MCF 10A (cell line): ENCODE measurements at places on chromosomes 7 and 10. TPM values are rescaled to one million over a fixed set of nuclear protein-coding genes. Genes with fewer than 3 reads are reported as not detected.

DNA sequence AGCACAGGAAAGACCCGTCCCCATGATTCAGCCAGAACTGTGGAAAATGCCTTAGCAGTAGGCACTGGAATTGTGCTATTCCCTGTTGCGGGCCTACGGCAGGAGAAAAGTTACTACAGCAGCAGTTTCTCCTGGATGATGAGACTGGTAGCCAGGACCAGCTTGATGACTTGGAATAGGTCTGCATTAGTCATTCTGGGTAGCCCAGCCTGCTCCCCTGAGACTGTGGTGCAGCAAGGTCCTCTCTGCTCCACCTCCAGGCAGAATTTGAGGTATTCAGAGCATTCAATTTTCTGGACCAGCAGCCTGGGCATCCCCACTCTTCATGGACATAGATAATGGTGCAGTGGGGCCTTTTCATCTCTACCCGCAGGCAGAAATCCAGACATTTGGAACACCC, 490.0 kb downstream of the SH2D4B start:
- H3K27ac ChIP-seq: no peak overlapping the region
- H3K4me1 ChIP-seq: peaks cover 4% of the 10 kb centered on the region
- H3K4me3 ChIP-seq: no peak overlapping the region
- no peaks in the 10 kb centered on the region for H3K36me3 ChIP-seq
- H3K27me3 ChIP-seq: peaks cover 23% of the 10 kb centered on the region

The PHYH gene
- total RNA-seq: 9.8 and 13.7 TPM in 2 replicates

The SNX10 gene
- total RNA-seq: 7.1 and 8.0 TPM in 2 replicates

- DNase-seq: peak; percentile 98
- peak overlapping the region; percentile 94 for H3K27ac ChIP-seq
- no peaks in the 10 kb centered on the region for H3K36me3 ChIP-seq
- peak overlapping the region; percentile 66 for H3K4me3 ChIP-seq
These were observed 61.0 kb downstream of the NRP1 start for GRCh38 chr10:33273295-33274002.
